ENCODE measurements at places on chromosomes 4 and X. TPM values are rescaled to one million over a fixed set of nuclear protein-coding genes. Genes with fewer than 3 reads are reported as not detected.

MAGEC2 gene
- not detected for total RNA-seq

- DNase-seq, result no peak
Observed at GRCh38 chr4:81164126-81164525, 50.9 kb downstream of the PRKG2 start.

GRCh38 chr4:153274967-153275366, 69.5 kb upstream of the MND1 start:
- DNase-seq, result no peak

DNA sequence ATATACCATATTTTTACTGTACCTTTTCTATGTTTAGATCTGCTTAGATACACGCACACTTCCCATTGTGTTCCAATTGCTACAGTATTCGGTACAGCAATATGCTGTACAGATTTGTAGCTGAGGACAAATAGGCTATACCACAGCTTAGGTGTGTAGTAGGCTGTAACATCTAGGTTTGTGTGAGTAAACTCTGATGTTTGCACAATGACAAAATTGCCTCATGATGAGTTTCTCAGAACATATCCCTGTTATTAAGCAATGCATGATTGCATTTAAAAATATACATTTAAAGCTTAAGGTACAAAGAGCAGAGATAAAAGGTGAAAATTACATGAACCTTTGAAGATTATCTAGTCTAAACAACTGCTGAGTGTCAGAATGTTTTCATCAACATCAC, 181.7 kb downstream of the ADGRA3 start:
- DNase-seq, result no peak

- no peak for DNase-seq
Observed at GRCh38 chrX:55149242-55149641, 60.4 kb downstream of the PAGE2 start.

DNA sequence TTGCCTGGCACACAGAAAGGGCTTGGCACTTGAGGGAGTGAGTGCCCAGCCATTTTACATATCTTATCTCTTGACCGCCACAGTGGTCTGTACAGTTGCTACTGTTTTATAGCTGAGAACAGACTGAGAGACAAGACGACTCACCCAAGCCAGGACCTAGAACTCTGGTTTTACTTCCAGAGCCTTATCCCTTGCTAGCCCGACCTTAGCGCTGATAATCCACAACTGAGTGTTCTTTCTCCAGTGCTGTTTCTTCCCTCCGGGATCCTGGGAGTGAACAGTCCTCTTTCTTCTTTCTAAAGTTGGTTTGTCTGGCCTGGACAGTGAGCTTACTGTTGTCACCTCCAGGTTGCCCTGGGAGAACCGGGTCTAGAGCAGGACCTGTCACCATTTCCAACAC, 52.5 kb upstream of the TADA2B start:
- DNase-seq, result no peak
